ENCODE measurements at places on chromosomes 11 and 22.

DNA sequence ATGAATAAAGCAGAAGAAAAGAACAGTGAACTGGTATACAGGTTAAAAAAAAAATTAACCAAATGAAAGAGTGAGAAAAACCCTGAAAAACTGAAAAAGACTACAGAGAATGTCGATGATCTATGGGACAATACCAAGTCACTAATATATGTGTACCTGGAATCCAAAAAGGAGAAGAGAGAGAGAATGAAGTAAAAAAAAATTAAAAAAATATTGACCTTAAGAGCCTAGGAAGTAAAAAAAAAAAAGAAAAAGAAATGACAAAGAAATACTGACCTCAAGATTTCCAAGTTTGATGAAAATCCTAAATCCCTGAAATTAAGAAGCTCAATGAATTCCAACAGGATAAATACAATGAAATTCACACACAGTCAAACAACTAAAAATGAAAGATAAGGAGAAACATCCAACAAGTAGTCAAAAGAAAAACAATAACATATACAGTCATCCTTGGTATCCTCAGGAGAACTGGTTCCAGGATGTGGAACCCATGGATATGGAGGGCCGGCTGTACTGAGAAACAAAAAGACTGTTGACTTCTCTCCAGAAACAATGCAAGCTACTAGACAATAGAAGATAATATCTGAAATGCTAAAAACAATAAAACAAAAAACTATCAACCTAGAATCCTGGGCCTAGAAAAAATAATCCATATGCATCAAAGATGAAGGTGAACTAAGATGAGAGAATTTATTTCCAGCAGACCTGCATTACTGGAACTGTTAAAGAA lies 33.5 kb upstream of the SERPIND1 start:
- no peak for DNase-seq

GRCh38 chr11:119315131-119316015 lies 1.6 kb downstream of the MCAM start:
- peak; percentile 47 for DNase-seq

GRCh38 chr22:25899566-25899965 lies 157.6 kb downstream of the MYO18B start:
- no peak for DNase-seq

GRCh38 chr11:68455485-68455884 lies 5.1 kb upstream of the PPP6R3 start:
- DNase-seq = no peak

- no peak for DNase-seq
These were observed 8.1 kb upstream of the CASTOR1 start for GRCh38 chr22:30297276-30297990.

DNA sequence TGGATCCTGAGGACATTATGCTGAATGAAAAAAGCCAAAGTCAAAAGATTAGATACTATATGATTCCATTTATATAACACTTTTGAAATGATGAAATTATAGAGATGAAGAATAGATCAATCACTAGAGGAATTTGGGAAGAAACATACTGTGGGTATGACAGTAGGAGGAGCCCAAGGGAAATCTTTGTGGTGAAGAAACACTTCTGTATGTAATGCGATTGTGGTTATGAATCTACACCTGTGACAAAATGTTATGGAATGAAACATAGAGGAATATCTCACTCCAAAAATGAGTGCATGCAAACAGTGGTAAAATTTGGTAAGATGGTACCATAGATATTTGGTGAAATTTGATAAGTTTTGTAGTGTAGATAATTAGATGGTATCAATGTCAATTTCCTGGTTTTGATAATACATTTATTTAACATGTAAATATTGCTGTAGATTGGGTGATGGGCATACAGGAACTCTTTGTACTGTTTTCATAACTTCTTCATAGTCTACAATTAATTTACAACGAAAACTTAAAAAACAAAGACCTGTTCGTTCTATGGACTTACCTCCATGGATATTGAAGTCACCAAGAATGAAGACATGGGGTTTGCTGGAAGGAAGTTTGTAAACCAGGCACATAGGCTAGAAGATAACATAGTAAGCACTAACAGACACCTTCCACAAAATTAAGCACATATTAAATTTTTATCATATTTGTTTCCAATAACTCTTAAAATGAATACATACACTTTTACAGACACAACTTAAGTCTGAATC lies 11.5 kb downstream of the MRGPRX1 start:
- no peak for DNase-seq

- no peak for DNase-seq
These were observed 52.6 kb upstream of the ELF5 start for GRCh38 chr11:34566208-34566551.

Measured in central memory CD4-positive, alpha-beta T cell (primary cell).